ENCODE measurements at places on chromosomes 6 and 20. TPM values are rescaled to one million over a fixed set of nuclear protein-coding genes. Genes with fewer than 3 reads are reported as not detected.
A peak's percentile ranks its signal among the peaks of the same experiment; 100 is the strongest.

Gene FNDC11
- total RNA-seq, result 0.45 TPM

Gene GPLD1
- total RNA-seq, result 0.33 TPM

Gene CD24
- total RNA-seq, result 299 TPM

Gene PACRG
- not detected for total RNA-seq

Gene LKAAEAR1
- not detected for total RNA-seq

Gene EPM2A
- 10.5 TPM for total RNA-seq

Gene WFDC2
- total RNA-seq, result 4.7 TPM

DNA sequence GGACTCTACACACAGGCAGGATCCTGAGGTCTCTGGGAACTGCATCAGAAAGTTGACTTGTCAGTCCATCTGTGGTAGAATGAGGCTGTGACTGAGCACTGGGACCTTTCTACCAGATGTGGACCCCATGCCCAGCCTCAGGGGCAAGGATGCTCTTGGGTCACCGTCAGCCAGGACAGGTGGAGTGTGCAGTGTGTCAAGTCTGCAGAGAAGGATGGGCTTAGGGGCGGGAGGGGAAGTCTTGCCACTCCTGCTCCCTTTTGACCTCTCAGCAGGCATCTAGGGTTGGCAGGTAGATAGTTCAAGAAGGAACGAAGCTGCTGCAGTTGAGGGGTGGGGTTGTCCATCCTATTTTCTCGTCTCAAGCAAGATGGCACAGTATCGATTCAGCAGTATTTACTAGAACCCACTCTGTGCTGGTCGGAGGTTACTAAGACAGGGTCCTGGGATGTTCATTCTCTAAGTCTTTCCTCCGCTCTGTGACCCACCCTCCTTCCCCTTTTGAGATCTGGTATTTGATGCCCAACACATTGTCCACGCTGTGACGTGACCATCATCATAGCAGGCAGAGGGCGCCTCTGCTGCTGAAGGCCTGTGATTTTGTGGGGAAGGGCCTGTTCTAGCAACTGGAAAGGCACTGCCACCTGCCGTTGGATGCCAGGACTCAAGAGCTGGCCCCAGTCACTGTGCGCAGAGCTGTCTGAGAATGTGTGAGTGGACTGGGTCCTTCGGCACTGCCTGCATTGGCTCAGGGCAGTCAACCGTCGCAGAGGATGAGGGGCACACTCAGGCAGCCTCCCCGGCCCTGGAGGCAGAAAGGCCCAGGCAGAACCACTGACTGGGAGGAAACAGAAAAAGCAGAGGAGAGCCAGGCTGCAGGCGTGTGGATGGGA lies 23.2 kb downstream of the RBCK1 start:
- DNase-seq, result peak; percentile 30

DNA sequence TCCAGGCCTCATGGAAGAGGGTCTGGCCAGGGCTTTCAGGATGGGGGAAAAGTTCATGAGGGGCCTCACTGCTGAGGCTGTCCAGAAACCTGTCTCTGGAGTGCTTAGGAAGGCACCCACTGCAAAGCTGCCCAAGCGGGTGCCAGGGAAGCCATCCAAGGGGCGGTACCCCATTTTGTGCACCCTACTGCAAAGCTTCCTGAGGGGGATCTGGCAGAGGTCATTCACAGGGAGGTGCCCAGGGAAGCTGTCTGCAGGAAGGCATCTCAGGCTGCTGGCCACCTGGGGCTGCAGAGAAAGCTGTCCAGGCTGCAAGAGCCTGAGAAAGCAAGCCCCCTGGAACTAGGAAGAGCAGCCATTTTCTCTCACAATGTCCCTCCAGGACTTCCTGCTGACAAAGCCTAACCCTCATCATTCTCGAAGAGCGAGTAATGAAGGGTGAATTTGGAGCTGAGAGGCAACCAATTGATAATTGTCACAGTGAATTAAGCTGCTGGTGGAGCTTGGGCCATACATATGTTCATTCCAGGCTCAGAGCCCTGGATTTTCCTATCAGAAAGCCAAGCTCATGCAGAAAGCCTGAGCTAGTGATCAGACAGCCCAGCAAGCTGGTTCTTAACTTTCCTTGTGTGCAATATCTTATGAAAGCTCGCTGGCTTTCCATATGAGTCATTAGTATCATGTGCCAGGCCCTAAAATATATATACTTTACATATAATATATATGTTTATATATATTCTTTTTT lies 62.2 kb upstream of the SLC22A16 start:
- no peak for DNase-seq

GRCh38 chr6:54058236-54058635 lies 53.0 kb upstream of the MLIP start:
- no peak for DNase-seq

GRCh38 chr6:309947-310346 lies 17.7 kb downstream of the DUSP22 start:
- no peak for DNase-seq

DNA sequence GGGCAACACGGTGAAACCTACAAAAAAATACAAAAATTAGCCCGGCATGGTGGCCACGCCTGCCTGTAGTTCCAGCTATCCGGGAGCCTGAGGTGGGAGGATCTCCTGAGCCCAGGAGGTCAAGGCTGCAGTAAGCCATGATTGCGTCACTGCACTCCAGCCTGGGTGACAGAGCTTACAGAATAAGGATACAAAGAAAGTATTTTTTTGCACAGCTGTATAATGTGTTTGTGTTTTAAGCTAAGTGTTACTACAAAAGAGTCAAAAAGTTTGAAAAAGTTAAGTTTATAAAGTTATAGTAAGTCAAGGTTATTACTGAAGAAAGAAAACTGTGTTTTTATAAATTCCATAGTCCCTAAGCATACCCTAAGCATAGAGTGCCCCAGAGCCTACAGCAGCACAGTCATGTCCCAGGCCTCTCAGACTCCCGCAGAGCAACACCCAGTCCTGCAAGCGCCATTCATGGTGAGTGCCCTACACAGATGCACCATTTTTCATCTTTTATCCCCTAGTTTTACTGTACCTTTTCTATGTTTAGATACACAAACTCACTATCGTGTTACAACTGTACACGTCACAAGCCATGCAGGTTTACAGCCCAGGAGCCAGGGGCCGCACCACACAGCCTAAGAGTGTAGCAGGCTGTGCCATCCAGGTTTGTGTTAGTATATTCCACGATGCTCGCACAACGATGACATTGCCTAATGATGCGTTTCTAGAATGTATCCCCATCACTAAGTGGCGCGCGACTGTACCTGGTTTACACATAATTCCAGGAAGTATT lies 22.4 kb downstream of the TAF4 start:
- peak; percentile 6 for DNase-seq

- peak; percentile 96 for DNase-seq
These were observed 11.3 kb downstream of the NFATC2 start for GRCh38 chr20:51531141-51531710.

GRCh38 chr20:41218466-41218865 lies 81.1 kb downstream of the PLCG1 start:
- peak; percentile 12 for DNase-seq

DNA sequence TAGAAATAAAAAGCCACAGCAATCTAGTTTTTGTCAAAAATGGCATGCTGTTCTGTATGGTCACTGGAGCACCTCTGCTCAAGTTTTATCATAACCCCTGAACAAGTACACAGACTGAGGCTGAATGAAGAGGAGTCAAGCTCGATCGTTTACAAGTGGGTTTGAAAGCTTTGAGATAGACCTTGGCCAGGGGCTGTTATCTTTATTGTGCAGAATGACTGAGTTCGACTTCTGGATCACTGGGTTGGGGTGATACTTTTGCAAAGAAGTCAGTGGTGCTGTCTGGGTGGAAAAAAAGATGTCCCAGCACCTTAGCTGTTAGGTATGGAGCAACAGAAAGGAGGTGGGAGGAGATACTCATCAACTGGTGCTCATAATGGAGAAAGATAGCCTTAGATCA lies 446.0 kb downstream of the HACE1 start:
- DNase-seq, result no peak

DNA sequence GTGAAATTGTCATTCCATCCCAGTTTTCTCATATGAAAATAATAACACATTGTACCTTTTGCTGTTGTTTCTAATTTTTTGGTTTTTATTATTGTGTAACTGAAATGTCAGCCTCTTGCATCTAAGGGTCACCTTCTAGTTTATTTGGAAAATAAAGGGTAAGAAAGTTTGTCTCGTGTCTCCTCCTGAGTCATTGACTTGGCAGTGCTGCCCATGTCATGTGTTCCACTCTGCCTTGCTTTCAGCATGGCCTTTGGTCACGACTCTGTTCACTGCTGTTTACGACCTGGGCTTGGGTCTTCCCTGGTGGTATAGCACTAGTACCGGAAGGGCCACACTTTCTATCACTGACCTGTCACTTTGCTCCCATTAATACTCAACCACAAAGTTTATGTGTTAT lies 171.4 kb upstream of the RSPO3 start:
- DNase-seq, result no peak

- DNase-seq, result peak; percentile 79
These were observed 3.0 kb upstream of the TGM2 start for GRCh38 chr20:38167851-38168760.

DNA sequence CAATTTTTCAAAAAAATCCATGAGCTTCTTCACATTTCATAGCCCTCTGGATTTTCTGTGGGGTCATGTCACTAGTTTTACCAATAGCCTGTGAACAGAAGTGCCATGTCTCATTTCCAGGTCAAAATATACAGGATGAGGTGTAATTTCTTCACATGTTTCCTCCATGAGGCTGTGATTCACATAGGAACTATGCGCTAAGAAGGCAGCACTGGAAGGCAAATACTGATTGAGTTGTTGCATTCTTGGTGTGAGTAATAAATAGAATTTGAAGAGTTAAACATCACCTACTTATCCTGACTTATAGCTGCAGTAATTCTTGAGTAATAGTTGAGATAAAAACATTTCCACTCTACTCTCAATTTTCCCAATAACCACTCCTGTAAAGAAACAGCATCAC lies 442.3 kb downstream of the HAO1 start:
- peak; percentile 92 for DNase-seq

- no peak for DNase-seq
These were observed 515.2 kb downstream of the MAFB start for GRCh38 chr20:40173872-40174271.

GRCh38 chr20:49284818-49285217 lies 7.0 kb upstream of the ZNFX1 start:
- no peak for DNase-seq

DNA sequence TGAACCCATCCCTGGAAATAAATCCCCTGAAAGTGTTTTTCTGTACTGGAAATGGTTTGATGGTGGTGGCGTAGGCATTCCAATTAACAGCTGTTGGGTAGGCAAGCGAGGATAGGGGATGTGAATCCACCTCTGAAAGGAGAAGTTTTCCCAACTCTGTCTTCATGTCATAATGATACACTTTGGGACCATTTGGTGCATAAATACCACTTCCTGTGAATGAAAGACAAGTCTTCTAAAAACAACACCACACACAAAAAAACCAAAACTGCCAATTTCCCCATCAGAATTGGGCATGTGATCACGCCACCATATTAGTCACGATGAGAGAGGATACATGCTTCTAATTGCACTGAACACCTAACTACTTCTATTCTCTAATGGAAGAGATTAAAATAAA lies 6.4 kb downstream of the VNN2 start:
- no peak for DNase-seq

- no peak for DNase-seq
These were observed 2.9 kb upstream of the CST1 start for GRCh38 chr20:23753589-23753988.

GRCh38 chr6:152119831-152120230 lies 312.3 kb downstream of the ESR1 start:
- no peak for DNase-seq

DNA sequence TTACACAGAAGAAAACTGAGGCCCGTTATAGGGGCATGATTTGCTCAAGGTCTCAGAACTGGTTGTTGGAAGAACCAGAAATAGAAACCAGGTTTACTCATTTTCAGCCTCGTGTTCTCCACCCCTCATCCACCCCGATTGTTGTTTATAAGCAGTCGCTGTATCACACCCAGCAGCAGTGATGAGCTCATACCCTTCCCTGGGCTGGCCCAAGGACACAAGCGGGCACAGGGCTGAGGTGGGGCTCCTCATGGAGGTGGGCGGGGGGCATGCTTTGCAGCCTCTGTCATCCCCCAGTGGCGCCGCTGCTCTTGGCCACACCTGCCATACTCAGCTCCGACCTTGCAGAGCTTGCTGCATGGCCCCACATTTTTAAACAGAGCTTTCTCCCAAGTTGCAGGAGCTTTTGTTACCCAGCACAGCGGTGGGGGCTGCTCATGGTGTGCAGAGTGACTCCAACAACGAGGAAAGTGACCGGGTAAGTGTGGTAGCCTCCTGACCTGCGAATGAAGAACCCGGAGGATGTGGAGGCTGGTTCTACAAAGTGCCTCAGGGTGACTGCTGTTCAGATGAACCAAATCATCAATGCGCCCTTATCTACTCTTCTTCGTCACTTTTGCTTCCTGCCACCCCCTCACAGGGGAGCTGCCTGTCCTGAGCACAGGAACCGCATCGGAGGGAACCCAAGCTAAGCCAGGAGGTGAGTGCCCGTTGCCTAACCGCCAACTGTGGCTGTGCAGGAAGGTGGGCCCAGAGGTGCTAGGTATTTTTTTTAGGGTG lies 43.6 kb upstream of the NKX2-2 start:
- DNase-seq, result no peak

- DNase-seq, result no peak
These were observed 38.7 kb upstream of the AFDN start for GRCh38 chr6:167787896-167788562.

GRCh38 chr20:61042506-61043385 lies 209.3 kb upstream of the CDH4 start:
- peak; percentile 34 for DNase-seq

DNA sequence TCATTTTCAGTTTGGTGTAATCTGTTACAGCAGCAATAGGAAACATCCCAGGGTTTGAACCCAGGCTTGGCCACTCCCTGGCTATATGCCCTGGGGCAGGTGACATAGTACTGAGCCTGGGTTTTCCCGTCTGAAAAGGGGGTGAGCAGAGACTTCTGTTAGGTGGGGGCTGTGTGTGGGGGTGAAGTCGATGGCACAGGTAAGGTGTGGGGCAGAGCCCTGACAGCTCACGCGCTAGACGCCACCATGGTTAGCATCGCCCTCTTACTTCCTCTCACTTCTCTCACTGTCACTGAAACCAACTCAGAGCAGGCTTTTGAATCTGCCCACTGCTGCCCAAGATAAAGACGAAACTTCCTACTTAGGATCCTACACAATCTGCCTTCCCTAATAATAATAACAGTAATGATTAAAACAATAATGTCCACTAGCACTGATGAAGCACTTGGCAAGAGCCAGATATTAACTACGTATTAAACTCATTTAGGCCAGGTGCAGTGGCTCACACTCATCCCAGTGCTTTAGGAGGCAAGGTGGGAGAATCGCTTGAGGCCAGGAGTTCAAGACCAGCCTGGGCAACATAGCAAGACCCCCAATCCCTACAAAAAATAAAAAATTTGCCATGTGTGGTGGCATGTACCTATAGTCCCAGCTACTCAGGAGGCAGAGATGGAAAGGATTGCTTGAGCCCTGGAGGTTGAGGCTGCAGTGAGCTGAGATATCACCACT lies 117.9 kb upstream of the PTPN1 start:
- DNase-seq, result peak; percentile 45

DNA sequence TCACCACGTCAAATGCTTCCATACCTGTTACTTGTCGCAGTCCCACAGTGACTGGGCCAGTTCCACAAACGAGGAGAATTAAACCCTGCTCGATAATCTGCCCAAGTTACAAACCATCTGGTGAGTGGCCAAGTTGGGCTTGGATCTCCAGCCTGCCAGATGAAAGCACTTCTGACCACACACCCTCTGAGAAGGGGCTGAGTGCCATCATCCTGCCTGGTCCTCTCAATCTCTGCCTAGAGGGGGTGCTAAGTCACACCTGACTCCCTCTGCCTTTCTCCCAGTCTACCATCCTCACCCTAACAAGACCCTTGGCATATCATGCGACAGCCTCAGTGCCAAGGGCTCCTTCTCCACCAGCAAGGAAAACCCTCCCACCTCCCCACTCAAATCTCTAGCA lies 15.8 kb downstream of the RRP36 start:
- no peak for DNase-seq

- no peak for DNase-seq
These were observed 213.5 kb upstream of the SULF2 start for GRCh38 chr20:47998736-47999135.
